Astrocyte (in vitro differentiated cells and primary cell): ENCODE measurements at places on chromosomes 6 and 20. TPM values are rescaled to one million over a fixed set of nuclear protein-coding genes. Genes with fewer than 3 reads are reported as not detected.
A peak's percentile ranks its signal among the peaks of the same experiment; 100 is the strongest.

Gene SLC12A5
- 14.6 and 15.2 TPM in 2 replicates for total RNA-seq

Gene TXLNB
- total RNA-seq = 0.57 and 0.58 TPM in 2 replicates

Gene CLVS2
- not detected in 2 replicates for total RNA-seq

Gene SLCO4A1
- total RNA-seq = 0.43 TPM in 1 of 2 replicates, not detected in the other

Gene SESN1
- total RNA-seq = 24.0 and 27.3 TPM in 2 replicates

Gene CYP24A1
- total RNA-seq = 0.60 and 0.73 TPM in 2 replicates

GRCh38 chr6:24513602-24514001 lies 18.8 kb downstream of the ALDH5A1 start:
- DNase-seq = no peak
- H3K27me3 ChIP-seq = no peaks in the 10 kb centered on the region
- no peaks in the 10 kb centered on the region for H3K36me3 ChIP-seq
- H3K4me3 ChIP-seq = no peak overlapping the region

- no peaks in the 10 kb centered on the region for H3K27me3 ChIP-seq
- H3K4me3 ChIP-seq = no peak overlapping the region
- DNase-seq = peak; percentile 1
- H3K4me1 ChIP-seq = no peaks in the 10 kb centered on the region
- H3K27ac ChIP-seq = no peak overlapping the region
- H3K36me3 ChIP-seq = no peaks in the 10 kb centered on the region
Observed at GRCh38 chr6:165562421-165563090, 100.5 kb downstream of the PDE10A start.

DNA sequence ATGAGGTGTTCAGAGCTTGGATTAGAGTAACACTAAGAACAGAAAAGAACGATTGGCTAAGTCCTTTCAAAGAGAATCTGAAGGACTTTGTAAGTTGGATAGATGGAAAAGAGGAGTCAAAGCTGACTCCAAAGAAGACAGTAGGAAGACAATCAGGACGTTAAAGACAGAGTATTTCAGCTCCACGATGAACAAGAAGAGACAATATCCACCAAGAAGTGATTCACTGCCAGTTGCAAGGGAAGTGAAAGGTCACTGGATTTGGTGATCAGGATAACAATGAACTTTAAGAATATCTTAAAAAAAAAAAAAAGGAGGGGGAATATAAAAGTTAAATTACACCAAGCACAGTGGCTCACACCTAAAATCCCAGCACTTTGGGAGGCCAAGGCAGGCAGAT lies 17.9 kb downstream of the REPS1 start:
- peak overlapping the region; percentile 89 for H3K27ac ChIP-seq
- no peaks in the 10 kb centered on the region for H3K27me3 ChIP-seq
- H3K4me3 ChIP-seq = no peak overlapping the region
- DNase-seq = no peak
- H3K4me1 ChIP-seq = peaks cover 43% of the 10 kb centered on the region
- H3K36me3 ChIP-seq = no peaks in the 10 kb centered on the region

DNA sequence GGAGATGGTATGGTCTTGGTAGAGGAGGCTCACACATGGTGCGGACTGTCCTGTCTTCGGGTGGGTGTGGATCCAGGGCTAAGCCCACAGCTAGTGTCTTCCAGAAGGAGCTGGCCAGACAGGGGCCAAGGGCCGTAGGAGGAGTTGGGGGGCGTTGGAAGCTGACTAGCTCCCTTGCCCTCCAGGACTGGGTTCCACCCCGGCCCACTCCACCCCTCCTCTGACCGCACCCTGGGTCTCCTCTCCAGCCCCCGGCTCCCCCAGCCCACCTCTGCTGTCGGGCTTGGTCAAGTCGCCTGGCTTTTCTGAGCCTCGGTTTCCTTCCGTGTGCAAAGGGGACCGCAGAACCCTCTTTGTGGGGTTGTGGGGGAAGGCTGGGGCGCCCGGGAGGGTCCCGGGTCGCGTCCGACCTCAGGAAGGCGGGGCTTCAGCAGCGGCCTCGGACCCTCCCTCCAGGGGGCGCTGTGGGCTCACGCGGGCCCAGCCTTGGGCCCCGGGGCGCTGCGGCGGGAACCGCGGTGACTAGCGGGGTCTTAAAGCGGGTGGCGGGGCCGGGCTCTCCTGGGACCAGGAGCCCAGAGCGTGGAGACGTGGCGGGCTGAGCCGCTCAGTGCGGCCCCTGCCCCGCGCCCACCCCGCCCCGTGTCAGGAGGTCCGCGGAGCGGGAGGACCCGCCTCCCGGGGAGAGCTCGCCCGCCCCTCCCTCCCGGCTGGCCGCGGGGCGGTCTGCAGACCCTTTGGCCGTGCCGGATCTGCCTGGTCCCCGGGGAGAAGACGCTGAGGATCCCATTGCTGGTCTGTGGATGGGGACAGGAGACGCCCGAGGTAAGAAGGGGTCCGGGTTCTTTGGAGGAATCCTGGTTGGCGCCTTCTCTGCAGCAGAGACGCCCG lies 5.4 kb downstream of the NPBWR2 start:
- H3K4me3 ChIP-seq = no peak overlapping the region
- no peaks in the 10 kb centered on the region for H3K4me1 ChIP-seq

GRCh38 chr6:169800668-169801395 lies 49.4 kb downstream of the ERMARD start:
- H3K36me3 ChIP-seq = no peaks in the 10 kb centered on the region
- peaks cover 17% of the 10 kb centered on the region for H3K27me3 ChIP-seq

- no peak overlapping the region for H3K4me3 ChIP-seq
- peaks cover 19% of the 10 kb centered on the region for H3K27me3 ChIP-seq
- DNase-seq = no peak
- no peak overlapping the region for H3K27ac ChIP-seq
- no peaks in the 10 kb centered on the region for H3K4me1 ChIP-seq
Observed at GRCh38 chr6:369559-370431, 21.8 kb upstream of the IRF4 start.

- no peaks in the 10 kb centered on the region for H3K27me3 ChIP-seq
- H3K36me3 ChIP-seq = no peaks in the 10 kb centered on the region
- H3K4me1 ChIP-seq = no peaks in the 10 kb centered on the region
- no peak overlapping the region for H3K27ac ChIP-seq
- DNase-seq = peak; percentile 58
- H3K4me3 ChIP-seq = no peak overlapping the region
Observed at GRCh38 chr6:11989386-11989785, 22.7 kb upstream of the HIVEP1 start.

- no peak overlapping the region for H3K4me3 ChIP-seq
- no peaks in the 10 kb centered on the region for H3K27me3 ChIP-seq
- no peak overlapping the region for H3K27ac ChIP-seq
- no peak for DNase-seq
- peaks cover 3% of the 10 kb centered on the region for H3K36me3 ChIP-seq
- no peaks in the 10 kb centered on the region for H3K4me1 ChIP-seq
Observed at GRCh38 chr20:34634392-34634791, 42.5 kb downstream of the PIGU start.

DNA sequence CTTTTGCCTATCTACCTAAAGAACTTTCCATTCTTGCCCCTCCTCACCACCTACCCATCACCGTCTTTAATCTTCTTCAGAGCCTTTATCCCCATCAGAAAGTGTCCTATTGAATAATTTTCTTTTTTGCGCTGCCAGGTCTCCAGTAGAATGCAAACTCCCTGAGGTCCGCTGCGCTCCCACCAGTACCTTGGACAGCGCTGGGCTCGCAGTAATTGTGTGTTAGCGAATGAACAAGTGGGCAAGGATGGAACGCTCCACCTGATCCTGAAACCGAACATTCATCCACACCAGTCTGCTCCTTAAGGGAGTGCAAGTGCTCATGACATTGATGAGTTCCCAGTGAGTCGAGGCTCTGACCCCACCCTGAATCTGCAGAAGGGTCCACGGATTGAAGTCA lies 391.2 kb downstream of the CDH26 start:
- no peak overlapping the region for H3K27ac ChIP-seq
- H3K4me1 ChIP-seq = no peaks in the 10 kb centered on the region
- no peak overlapping the region for H3K4me3 ChIP-seq
- no peaks in the 10 kb centered on the region for H3K36me3 ChIP-seq
- no peak for DNase-seq
- H3K27me3 ChIP-seq = no peaks in the 10 kb centered on the region

DNA sequence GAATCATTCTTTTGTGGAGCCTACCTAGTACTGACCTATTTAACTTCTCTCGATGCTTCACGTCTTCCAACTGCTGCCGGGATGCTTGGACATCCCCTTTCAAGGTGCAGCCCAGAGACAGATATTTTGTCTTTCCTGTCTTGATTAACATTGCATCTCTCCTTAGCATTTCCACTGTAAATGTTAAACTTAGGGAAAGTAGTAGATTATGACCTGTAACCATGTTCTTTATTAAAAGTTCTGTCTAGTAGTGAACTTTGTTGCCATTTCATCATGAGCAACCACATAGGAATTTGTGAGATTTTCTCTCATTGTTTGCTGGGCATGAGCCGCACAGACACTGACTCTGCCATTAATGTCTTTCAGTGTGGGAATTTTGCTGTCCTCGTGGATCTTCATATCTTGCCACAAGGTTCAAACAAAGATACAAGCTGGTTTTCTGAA lies 117.9 kb downstream of the JAG1 start:
- peak; percentile 70 for DNase-seq
- H3K27ac ChIP-seq = peak overlapping the region; percentile 53
- H3K36me3 ChIP-seq = no peaks in the 10 kb centered on the region
- H3K4me1 ChIP-seq = peaks cover 38% of the 10 kb centered on the region

- no peaks in the 10 kb centered on the region for H3K36me3 ChIP-seq
- no peak overlapping the region for H3K27ac ChIP-seq
- H3K4me1 ChIP-seq = peaks cover 17% of the 10 kb centered on the region
- peak; percentile 69 for DNase-seq
- H3K4me3 ChIP-seq = no peak overlapping the region
- H3K27me3 ChIP-seq = no peaks in the 10 kb centered on the region
Observed at GRCh38 chr20:49685809-49686208, 27.9 kb downstream of the B4GALT5 start.

DNA sequence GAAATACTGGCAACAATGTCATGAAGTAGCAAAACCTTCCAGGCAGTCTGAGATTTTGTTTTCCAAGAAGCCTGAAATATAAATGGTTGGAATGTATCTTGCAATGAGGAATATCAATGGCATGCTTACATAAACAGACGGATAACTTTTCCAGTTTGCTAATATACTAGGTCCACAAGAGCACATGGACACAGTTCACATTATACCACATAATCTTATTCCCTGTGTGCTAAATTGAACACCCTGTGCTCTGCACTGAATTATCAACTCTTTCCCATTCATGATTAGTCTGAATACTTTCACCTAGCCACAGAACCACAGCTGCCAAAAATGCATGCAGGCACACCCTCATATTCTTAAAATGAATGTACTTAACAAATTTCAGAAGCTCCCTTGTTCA lies 274.3 kb downstream of the COL12A1 start:
- H3K27ac ChIP-seq = peak overlapping the region; percentile 13
- no peaks in the 10 kb centered on the region for H3K27me3 ChIP-seq
- H3K36me3 ChIP-seq = no peaks in the 10 kb centered on the region
- DNase-seq = peak; percentile 90
